ENCODE measurements at places on chromosomes 2 and 18.

- DNase-seq = no peak
Measured at GRCh38 chr2:229297247-229297646, 26.2 kb upstream of the PID1 start.

GRCh38 chr2:45978302-45978859 lies 318.8 kb upstream of the EPAS1 start:
- DNase-seq = no peak

DNA sequence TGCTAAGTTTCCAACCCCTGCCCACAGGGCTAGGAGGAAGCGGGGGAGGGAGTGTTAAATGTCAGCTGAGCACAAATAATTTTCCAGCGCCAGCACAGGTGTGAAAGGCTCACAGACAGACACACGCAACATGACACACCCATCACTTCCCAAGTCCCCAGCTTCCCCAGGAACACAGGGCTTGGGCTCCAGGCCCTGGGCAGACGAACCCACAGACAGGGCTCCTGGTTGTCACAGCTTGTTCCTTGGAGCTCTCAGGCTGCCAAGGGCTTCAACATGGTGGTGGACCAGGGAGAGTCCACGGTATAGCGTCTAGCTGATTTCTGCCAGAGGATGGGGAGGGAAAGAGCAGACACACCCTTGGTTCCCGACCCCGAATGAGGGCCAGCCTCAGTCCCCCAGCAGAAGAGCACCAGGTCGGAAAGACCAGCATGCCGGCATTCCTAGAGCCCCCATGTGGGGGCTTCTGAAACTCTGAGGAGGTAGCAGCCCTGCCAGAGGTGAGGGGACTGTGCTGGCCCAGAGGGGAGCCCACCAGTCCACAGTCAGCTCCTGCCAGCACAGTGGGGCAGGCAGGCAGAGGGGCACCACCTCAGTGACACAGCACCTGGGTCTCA lies 1.9 kb downstream of the DUSP2 start:
- DNase-seq = no peak

GRCh38 chr2:2707206-2707991 lies 376.3 kb upstream of the MYT1L start:
- DNase-seq = no peak

DNA sequence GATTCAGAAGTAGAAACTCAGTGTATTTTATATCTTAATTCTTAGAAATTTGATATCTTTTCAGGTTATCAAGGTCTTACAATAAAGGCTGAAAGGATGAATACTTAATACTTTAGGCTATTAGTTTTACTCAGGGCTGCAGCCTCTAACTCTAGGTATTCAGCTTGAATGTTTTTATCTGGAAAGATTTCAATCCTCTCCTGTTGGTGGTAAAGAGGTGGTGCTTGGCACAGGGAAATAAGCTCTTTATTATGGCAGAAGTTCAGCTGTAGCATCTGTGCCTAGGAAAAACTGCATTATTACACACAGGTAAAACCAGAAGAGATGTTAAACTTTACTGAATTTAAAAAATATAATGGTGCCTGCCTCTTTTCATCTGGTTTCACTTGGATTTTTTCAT lies 11.1 kb downstream of the ACVR2A start:
- DNase-seq = no peak

- DNase-seq = no peak
Measured at GRCh38 chr2:170145191-170145590, 32.8 kb upstream of the MYO3B start.

- peak; percentile 78 for DNase-seq
Measured at GRCh38 chr2:72915907-72916742, 1.2 kb upstream of the EMX1 start.

DNA sequence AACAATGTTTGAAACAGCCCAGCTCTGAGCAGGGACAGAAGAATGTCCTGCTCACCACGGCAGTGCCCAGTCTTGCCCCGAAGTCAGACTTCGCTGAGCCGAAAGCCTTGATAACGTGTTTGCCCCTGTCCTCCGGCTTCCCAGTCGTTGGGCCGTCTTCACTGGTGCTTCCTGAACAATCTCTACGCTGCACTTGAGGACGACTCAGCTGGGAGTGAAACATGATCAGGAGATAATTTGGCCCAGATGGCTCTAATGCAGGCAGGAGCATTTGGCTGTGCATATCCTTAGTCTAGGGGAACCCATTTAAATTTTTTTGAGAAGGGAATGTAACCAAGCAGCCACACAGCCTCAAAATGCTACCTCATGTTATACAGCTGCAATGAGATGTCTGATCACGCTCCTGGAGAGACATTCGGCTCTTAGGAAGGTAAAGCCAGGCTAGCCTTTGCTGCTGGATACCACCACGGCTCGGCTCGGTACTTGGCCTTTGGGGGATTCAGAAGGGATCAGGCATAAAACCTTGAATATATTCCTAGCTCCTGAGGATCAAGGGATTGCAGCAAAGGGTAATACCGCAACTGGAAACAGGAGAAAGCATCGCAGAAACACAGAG lies 43.6 kb downstream of the FECH start:
- no peak for DNase-seq

DNA sequence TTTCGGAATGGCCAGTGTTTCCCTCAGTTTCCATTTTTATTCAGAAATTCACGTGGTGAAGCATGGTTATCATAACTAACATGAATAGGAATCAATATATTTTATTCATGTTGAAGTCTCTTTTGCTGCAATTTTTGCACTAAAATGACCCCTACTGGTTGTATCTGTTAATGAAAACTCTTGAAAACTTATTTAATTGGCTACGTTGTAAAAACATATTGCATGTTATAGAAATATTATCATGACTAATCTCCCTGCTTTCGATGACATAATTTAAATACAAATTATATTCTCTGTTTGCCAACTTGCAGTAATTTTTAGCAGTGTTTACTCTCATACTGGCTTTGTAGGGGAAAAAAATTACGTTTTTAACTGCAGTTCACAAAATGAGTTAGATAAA lies 3.5 kb downstream of the CRIM1 start:
- no peak for DNase-seq

DNA sequence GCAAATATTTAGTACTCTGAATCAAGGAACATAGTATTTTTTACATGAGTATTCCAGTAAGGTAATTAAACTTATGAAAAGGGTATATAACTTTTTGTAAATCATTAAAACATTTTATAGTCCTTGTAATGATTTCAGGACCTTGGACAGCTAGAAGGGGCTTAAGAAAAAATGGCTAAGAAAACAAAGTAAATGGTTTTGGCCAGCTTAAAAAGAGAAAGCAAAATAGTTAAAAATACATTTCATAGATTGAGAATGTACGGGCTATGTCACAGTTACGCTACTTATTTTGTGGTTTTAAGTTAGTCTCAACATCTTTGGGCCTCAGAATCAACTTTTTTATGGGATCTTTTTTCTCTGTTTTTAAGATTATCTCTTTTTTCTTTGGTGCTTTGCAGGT lies 26.7 kb downstream of the POLI start:
- DNase-seq = no peak

DNA sequence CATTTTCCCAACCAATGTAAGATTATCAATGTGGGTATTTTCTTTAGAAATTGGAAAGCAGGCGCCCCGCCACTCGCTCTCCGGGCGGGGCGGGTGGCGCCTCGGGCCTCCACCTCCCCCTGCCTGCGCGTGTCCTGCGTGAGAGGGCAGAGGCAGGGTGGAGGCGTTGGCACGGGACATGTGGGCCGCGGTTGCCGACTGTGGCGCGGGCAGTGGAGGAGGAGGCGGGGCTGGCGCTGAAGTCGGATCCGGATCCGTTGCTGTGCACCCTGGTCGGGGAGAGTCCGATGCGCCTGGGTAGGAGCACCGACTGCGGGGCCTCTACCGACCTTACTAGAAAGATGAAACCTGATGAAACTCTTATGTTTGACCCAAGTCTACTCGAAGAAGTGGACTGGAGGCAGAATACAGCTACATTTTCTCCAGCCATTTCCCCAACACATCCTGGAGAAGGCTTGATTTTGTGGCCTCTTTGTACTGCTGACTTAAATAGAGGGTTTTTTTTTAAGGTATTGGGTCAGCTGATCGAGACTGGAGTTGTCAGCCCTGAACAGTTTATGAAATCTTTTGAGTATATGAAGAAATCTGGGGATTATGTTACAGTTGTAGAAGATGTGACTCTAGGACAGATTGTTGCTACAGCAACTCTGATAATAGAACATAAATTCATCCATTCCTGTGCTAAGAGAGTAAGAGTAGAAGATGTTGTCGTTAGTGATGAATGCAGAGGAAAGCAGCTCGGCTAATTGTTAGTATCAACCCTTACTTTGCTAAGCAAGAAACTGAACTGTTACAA lies 37.9 kb downstream of the PMS1 start:
- no peak for DNase-seq

GRCh38 chr2:8389431-8390108 lies 292.3 kb upstream of the ID2 start:
- no peak for DNase-seq

- peak; percentile 30 for DNase-seq
Measured at GRCh38 chr2:39118786-39119499, 1.9 kb downstream of the SOS1 start.

- DNase-seq = no peak
Measured at GRCh38 chr2:43102366-43103092, 123.9 kb downstream of the ZFP36L2 start.

GRCh38 chr2:196563876-196564275 lies 75.6 kb upstream of the CCDC150 start:
- no peak for DNase-seq

DNA sequence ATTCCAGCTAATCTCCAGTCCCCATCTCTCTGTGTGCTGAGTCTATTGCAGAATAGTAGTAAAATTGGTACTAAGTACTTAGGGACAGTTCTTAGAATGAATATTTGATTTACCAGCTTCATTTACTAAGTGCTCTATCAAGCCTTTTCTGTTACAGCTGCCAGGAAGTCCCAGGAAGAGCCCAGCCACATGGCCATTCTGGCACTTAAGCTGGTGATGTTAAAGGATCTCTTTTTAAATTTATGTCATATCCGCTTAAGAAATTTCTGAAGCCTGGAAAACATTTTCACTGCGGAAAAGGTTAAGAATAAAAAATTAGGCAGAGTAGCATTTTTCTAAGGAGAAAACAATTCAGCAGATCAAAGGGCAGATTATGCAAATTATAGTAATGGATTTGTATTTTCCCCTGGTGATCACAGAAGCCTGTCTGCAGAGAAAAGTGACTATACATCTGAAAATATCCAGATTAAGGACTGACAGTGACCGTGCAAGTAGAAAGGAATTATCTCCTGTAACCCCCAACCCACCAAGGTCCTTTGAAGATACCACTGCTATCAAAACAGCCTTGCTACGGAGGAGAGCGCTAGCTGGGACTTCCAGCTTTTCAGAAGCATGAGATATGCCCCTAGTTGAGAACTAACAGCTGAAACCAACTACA lies 260.8 kb downstream of the SH3BP4 start:
- no peak for DNase-seq

DNA sequence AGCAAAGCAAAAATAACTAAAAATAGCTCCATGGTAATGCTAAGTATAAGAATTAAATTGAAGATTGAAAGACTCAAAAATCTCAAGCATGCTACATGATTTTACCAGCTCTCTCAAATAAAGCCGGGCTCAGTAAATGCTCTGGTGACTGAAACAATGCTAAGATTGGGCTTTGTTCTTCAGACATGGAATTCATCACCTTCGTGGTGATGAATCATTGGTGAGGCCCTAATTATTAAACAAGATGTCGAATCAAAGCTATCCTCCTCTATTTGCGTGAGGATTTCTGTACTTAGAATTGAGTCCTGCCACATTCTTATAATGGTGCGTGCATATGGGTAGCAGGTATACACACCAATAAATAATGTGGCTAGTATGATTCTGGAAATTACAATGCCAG lies 58.8 kb upstream of the LRRTM1 start:
- DNase-seq = no peak
